Stimulated activated CD8-positive, alpha-beta memory T cell treated with anti-CD3 and anti-CD28 coated beads, Interleukin-4, amount 100 ng/mL, for 1 hour (primary cell): ENCODE measurements at places on chromosomes 3 and 15.

GRCh38 chr3:181913254-181913653 lies 201.5 kb downstream of the SOX2 start:
- DNase-seq: no peak

GRCh38 chr3:170180908-170181885 lies at the start of gene PHC3:
Gene PHC3 (minus strand): TSS chr3:170181733. CDS start chr3:170181715, 18 bp downstream.
- peak; percentile 82 for DNase-seq

DNA sequence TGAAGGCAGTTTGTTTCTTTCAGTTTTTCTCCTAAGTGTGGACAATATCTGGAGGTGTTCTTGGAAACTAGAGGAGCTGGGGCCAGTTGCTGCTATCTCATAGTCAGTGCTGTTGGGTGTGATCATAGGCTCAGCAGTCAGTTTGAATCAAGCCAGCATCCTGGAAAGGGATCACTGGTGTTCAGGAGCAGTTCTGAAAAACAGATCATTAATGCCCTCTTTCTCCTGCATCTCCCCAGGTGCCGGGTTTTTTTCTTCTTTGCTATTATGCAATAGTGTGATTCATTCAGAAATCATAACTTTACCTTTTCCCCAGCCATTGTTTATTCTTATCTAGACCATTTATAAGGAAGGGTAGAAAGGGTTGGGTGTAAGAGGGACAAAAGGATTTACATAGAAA lies 24.0 kb downstream of the LNP1 start:
- DNase-seq: no peak

DNA sequence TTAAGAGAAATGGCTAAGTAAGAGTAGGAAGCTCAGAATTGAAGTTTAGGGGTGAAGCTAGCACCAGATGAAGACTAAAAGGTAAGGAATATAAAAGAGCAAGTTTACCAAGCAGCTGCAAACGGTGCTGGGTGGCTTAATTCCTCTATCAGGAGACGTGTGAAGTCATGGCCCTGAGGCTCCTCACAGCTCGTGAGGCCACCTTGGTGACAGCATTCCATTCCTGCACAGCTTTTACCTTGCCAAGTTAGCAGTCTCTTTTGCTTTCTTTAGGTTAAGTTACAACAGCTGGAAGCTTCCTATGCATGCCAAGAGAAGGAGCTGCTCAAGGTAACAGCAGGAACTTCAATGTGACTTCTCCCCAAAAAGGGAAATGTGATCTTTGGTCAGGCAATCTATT lies 6.4 kb downstream of the TMCO5A start:
- DNase-seq: no peak

DNA sequence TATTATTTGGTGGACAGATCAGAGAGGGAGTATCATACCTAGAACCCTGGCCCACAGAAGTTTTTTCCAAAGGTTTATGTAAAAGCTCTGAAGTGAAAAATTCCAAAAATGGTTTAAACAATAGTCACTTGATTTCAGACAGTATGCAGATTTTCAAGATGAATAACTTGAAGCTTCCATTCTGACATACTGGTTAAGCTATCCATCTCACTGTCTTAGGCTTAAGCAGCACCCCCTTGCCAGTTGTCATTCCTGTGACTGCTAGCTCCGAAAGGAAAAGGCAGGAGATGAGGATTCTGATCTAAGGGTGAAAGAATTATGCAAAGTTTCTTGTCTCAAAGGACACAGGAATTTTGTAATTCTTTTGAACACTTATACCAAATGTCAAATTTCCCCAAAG lies 337.5 kb upstream of the THBS1 start:
- DNase-seq: no peak

DNA sequence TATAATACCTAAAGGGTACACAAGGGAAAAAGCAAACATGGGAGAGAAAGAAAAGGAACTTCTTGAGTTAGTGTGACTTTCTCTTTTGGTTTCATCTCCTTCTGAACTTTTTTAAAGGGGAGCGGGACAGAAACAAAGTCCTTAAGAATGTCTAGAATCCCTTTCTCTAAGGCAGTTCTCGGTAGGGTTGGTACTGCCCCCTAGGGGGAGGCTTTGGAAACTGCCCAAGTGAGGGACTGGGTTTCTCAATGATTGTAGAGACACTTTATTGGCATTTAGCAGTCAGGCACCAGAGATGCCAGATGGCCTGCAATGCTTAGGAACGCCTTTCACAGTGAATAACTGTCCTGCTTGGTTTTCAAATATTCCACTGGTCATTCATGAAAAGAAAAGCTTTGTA lies 172.7 kb downstream of the WDR72 start:
- DNase-seq: no peak

GRCh38 chr3:32440611-32441350 lies 49.1 kb downstream of the CMTM7 start:
- DNase-seq: no peak

GRCh38 chr3:111998636-111999483 lies at the start of gene TAGLN3:
Gene TAGLN3 (plus strand): TSS chr3:111998922. CDS start chr3:111999423, 501 bp downstream.
- no peak for DNase-seq

GRCh38 chr15:57337868-57338411 lies 38.4 kb upstream of the CGNL1 start:
- no peak for DNase-seq

DNA sequence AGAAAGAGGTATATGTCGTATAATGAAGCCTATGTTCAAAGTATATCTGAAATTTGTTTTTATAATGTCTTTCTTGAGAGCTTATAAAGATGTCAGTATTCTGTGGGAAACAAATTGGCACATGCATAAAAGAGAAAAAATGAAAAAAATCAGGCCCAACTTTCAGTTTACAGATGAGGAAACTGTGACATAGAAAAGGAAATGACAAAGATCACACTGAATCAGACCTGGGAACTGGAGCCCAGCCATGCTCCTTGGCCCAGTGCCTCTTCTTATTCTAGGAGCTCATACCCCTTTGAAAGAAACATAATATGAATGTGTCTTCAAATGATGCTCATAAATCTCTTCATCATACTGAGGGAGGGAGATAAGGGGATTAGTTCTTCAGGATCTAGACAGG lies 48.4 kb downstream of the TMEM44 start:
- no peak for DNase-seq

- no peak for DNase-seq
Measured at GRCh38 chr3:54065586-54065985, 56.8 kb upstream of the CACNA2D3 start.

DNA sequence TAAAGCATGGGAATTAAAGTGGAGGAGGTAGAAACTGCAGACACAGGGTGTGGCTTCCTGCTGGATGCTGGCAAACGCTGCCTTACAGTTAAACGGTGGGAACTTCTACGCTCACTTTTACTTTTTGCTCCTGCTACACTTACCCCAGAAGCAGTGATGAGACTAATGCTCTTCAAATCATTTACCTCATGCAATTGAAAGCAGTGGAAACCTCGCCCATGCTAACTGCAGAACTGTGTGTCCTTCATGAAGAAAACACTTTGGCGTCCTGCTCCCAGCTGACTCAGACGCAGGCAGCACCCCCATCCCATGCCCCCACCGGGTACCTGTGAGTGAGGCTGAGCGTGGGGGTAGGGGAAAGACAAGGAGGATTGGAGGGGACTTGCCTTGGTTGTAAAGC lies 31.8 kb downstream of the UPK1B start:
- no peak for DNase-seq

DNA sequence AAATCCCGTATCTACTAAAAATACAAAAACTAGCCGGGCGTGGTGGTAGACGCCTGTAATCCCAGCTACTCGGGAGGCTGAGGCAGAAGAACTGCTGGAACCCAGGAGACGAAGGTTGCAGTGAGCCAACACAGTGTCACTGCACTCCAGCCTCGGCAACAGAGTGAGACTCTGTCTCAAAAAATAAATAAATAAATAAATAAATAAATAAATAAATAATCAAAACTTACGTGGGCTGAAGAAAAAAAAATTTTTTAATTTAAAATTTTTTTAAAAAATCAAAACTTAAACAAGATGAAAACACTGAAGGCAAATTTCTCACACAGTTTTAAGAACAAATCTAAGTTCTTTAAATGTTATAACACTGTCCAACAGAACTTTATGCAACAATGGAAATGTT lies 14.4 kb downstream of the MSL2 start:
- DNase-seq: no peak
